ENCODE measurements at places on chromosomes 6 and 20. TPM values are rescaled to one million over a fixed set of nuclear protein-coding genes. Genes with fewer than 3 reads are reported as not detected.
A peak's percentile ranks its signal among the peaks of the same experiment; 100 is the strongest.

TRAM2 gene
- total RNA-seq = 178 TPM

IL20RA gene
- 0.22 TPM for total RNA-seq

MYT1 gene
- total RNA-seq = not detected

TCF21 gene
- not detected for total RNA-seq

PRDM13 gene
- total RNA-seq = not detected

TCP11 gene
- total RNA-seq = not detected

EGFL8 gene
- 14.3 TPM for total RNA-seq

HLA-DRA gene
- not detected for total RNA-seq

MOCS3 gene
- total RNA-seq = 4.3 TPM

COL21A1 gene
- total RNA-seq = 173 TPM

C6orf120 gene
- total RNA-seq = 29.0 TPM

NKX2-2 gene
- total RNA-seq = not detected

HRH3 gene
- not detected for total RNA-seq

MICA gene
- 56.3 TPM for total RNA-seq

CRIP3 gene
- 0.47 TPM for total RNA-seq

GRCh38 chr20:56245761-56246160 lies 2.8 kb upstream of the MC3R start:
- no peaks in the 10 kb centered on the region for H3K4me1 ChIP-seq
- no peak overlapping the region for H3K4me3 ChIP-seq
- H3K27ac ChIP-seq = no peak overlapping the region
- H3K36me3 ChIP-seq = no peaks in the 10 kb centered on the region

DNA sequence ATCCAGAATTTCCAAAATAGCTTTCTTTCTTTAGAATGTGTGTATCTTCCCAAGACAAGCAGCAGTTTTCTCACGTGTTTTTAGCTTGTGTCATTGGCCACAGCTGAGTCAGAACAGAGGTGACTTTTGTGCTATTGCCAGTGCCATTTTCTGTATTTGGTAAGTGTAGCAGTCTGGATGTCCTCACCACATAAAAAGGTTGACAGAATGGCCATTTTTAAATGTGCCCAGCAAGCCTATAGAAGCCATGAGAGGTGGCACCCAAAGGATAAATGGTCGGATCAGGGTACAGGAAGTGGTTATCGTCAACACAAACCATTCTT lies 269.5 kb upstream of the HSF2 start:
- DNase-seq = no peak
- peaks cover 19% of the 10 kb centered on the region for H3K27me3 ChIP-seq
- H3K36me3 ChIP-seq = no peaks in the 10 kb centered on the region
- no peak overlapping the region for H3K27ac ChIP-seq
- H3K4me3 ChIP-seq = no peak overlapping the region

DNA sequence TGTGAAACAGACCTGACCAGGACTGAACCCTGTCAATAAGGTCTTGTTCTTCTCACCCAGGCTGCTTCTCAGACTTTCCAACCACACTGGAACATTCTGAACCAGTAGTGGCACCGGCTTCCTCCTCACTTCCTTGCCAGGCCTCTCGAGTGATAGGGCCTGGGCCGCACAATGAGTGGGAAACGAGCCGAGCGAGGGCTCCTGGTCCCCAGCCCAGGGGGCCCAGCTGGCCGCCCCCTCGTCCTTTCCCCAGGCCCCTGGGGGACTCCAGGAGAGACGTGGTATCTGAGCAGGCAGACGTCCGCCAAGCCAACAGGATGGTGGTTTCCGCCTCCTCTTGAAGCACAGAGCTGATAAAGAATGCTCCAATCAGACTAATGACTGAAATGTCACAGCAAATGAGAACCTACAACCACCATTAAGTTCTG lies 117.9 kb downstream of the GMDS start:
- H3K27me3 ChIP-seq = no peaks in the 10 kb centered on the region
- no peak overlapping the region for H3K4me3 ChIP-seq
- no peak for DNase-seq
- H3K27ac ChIP-seq = no peak overlapping the region
- no peaks in the 10 kb centered on the region for H3K36me3 ChIP-seq

- no peak overlapping the region for H3K4me3 ChIP-seq
- H3K36me3 ChIP-seq = peaks cover 9% of the 10 kb centered on the region
- no peak for DNase-seq
- peak overlapping the region; percentile 66 for H3K27ac ChIP-seq
- H3K27me3 ChIP-seq = no peaks in the 10 kb centered on the region
Measured at GRCh38 chr6:24537082-24537699, 42.4 kb downstream of the ALDH5A1 start.

- no peaks in the 10 kb centered on the region for H3K36me3 ChIP-seq
- no peak for DNase-seq
- H3K27ac ChIP-seq = peak overlapping the region; percentile 55
- H3K4me1 ChIP-seq = peaks cover 38% of the 10 kb centered on the region
- H3K27me3 ChIP-seq = no peaks in the 10 kb centered on the region
Measured at GRCh38 chr6:140844167-140844566, 1288.6 kb upstream of the GJE1 start.

DNA sequence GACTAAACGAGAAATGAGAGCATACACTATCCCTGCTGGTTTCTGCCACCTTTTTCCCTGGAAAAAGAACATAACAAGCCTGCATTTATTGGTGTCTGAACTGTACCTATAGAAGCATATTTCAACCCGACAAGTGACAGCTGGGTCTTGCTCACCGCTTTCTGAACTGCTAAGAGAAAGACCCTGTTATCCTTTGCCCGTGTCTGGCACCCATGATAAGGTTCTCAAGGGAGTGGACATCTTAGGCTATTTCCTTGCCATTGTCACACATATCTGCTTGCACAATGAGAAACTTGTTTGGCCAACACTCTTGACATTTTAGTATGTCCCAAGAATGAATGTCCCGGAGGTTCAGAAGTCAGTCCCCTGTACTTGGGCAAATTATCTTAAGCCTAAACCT lies 19.3 kb downstream of the RIPOR2 start:
- DNase-seq = no peak
- H3K27ac ChIP-seq = no peak overlapping the region
- H3K4me1 ChIP-seq = peaks cover 36% of the 10 kb centered on the region
- H3K27me3 ChIP-seq = no peaks in the 10 kb centered on the region
- H3K4me3 ChIP-seq = no peak overlapping the region

- no peak overlapping the region for H3K4me3 ChIP-seq
- H3K27ac ChIP-seq = no peak overlapping the region
- no peaks in the 10 kb centered on the region for H3K27me3 ChIP-seq
- peaks cover 1% of the 10 kb centered on the region for H3K36me3 ChIP-seq
- DNase-seq = no peak
- H3K4me1 ChIP-seq = peaks cover 17% of the 10 kb centered on the region
Measured at GRCh38 chr6:127486934-127487333, 27.7 kb upstream of the KIAA0408 start.

DNA sequence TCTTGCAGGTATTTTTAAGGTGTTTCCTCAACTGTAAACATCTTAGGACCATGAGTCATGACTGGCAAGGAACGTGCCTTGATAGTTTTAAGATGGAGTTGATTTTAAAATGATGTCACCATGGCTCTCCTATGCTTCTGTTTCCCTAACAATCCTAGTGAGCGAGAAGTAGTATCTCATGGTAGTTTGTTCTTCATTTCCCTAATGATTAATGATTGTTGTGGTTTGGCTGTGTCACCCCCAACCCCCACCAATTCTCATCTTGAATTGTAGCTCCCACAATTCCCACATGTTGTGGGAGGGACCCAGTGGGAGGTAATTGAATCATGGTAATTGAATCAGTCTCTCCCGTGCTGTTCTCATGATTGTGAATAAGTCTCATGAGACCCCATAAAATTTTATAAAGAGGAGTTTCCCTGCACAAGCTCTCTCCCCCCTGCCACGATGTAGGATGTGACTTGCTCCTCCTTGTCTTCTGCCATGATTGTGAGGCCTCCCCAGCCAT lies 16.8 kb upstream of the BNIP5 start:
- H3K27ac ChIP-seq = no peak overlapping the region
- no peaks in the 10 kb centered on the region for H3K36me3 ChIP-seq
- H3K4me3 ChIP-seq = no peak overlapping the region
- peaks cover 3% of the 10 kb centered on the region for H3K27me3 ChIP-seq
- DNase-seq = no peak
- peaks cover 22% of the 10 kb centered on the region for H3K4me1 ChIP-seq

DNA sequence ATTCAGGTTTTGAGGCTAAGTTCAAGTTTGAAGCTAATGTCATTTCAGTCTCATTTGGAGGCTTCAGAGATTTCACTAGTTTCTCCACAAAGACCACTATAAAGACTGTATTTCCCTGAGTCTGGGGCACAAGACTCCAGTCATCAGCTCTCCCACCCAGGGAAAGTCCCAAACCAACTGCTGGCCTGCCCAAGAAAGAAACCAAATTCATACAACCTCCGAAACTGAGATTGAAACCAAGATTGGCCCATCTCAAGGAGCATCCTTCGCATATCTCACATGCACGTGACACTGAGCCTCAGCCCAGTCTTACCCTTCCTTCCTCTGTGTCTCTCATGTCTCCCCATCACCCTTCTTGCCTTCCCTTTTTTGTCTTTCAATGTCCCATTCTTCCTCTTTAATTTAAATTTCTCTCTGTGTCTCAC lies 3.5 kb upstream of the LTA start:
- no peaks in the 10 kb centered on the region for H3K36me3 ChIP-seq
- H3K27me3 ChIP-seq = peaks cover 2% of the 10 kb centered on the region
- no peak overlapping the region for H3K4me3 ChIP-seq
- H3K4me1 ChIP-seq = no peaks in the 10 kb centered on the region
- H3K27ac ChIP-seq = no peak overlapping the region

- peak overlapping the region; percentile 81 for H3K27ac ChIP-seq
- no peak for DNase-seq
- H3K36me3 ChIP-seq = peaks cover under 1% of the 10 kb centered on the region
- H3K27me3 ChIP-seq = no peaks in the 10 kb centered on the region
- no peak overlapping the region for H3K4me3 ChIP-seq
- H3K4me1 ChIP-seq = peaks cover 44% of the 10 kb centered on the region
Measured at GRCh38 chr6:155171747-155172449, 91.9 kb upstream of the CLDN20 start.

- no peak for DNase-seq
- no peak overlapping the region for H3K4me3 ChIP-seq
- H3K36me3 ChIP-seq = no peaks in the 10 kb centered on the region
- H3K27me3 ChIP-seq = peaks cover 13% of the 10 kb centered on the region
- peaks cover 16% of the 10 kb centered on the region for H3K4me1 ChIP-seq
Measured at GRCh38 chr6:106450653-106451052, 90.1 kb downstream of the CRYBG1 start.

DNA sequence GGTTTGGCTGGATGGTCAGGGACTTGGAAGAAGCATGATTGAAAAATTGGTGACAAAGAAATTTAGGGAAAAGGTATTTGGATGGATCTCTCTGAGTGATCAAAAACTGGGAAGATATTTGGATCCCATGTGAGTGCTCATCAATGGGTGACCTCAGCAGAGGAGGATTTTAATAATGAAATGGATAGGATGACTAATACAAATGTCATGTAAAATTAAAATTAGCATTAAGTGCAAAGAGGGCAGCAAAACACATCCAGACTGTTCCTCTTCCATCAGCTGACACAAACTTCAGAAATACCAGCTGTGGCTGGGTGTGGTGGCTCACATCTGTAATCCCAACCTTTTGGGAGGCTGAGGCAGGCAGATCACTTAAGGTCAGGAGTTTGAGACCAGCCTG lies 151.7 kb downstream of the THBS2 start:
- peaks cover 69% of the 10 kb centered on the region for H3K4me1 ChIP-seq
- no peak overlapping the region for H3K4me3 ChIP-seq
- peaks cover 7% of the 10 kb centered on the region for H3K36me3 ChIP-seq
- H3K27ac ChIP-seq = peak overlapping the region; percentile 23
- DNase-seq = no peak
- no peaks in the 10 kb centered on the region for H3K27me3 ChIP-seq

DNA sequence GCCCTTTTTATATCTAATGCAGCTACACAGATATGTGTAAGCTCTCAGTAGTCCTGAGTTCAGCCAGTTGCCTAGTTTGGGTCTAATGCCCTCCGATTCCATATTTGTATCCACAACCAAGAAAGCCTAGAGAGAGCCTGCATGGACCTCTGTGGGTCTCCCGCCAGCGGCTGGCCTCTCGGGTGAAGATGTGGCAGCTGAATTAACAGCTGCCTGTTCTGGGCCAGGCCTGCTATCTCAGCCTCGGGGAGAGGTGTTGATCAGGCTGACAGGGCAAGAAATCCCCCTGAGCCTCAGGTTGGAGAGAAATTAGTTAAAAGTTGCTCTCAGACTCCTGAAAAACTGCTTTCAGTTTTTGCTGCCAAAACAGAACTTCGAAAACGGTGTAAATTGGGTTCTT lies 19.8 kb downstream of the PTK7 start:
- peak; percentile 40 for DNase-seq
- no peaks in the 10 kb centered on the region for H3K36me3 ChIP-seq
- H3K27me3 ChIP-seq = no peaks in the 10 kb centered on the region

DNA sequence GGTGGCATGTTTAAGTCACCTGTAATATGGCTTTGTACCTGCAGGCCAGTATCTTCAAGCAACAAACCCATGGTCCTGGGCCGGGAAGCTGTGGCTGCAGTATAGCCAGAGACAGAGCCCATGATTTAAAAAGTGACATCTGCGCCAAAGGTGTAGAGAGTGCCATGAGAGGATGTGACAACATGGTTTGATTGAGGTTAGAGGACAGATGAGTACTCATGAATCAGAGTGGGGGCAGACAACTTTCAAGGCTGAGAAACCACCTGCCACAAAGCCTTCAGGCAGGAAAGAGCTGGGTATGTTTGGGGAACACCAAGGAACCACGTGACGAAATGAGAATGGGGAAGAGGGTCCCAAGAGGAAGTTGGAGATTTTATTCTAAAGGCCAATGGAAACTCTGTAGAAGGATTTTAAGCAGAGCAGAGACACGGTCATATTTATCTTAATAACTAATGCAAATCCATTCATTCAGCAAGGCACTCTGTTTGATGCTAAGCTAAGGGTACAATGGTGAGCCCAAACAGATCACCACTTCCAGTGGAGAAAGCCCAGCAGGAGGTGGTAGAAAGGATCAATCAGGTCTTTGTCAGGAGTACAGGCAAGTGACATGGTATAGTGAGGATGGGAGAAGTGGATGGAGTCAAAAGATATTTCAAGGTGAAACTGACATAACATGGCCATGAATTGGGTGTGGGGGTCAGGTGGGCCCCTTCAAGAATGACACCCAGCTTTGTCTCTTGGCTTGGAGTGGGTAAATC lies 3.4 kb upstream of the MICAL1 start:
- H3K4me3 ChIP-seq = no peak overlapping the region
- no peak overlapping the region for H3K27ac ChIP-seq
- H3K4me1 ChIP-seq = peaks cover 22% of the 10 kb centered on the region

DNA sequence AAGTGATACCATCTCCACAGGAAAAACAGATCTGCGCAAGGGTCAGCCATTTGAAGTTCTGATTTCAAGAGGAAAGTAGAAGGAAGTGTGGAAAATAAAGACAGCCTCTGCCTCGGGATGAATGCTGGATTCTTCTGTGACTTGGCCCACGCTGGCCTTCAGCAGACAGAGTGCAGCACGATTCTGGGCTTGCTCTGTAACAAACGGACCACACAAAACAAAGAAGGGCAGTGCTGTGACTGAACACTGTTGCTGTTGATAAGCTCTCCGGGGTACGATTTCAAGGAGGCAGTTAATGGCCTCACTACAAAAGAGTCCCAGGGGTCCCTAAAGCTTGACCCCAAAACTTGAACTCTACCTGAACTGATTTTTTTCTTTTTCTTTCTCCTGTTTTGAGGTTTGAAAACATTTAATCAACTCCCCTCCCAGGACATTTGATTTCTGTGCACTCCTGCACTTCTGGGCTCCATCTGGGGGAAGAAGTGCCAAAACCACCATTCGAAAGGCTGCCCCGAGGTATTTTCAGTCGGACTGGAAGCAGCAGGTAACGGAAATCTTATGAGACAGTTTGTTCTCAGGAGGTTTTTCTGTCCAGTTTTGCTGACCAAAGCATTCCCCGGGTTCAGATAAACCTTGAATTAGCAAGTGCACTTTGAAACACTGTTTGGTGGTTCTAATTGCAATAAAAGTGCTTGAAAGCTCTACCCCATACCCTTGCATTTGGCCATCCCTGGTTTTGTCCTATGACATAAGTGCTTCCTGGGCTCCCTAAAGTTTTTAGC lies 189.6 kb downstream of the MYLK4 start:
- no peak overlapping the region for H3K4me3 ChIP-seq
- no peaks in the 10 kb centered on the region for H3K27me3 ChIP-seq
- peaks cover 45% of the 10 kb centered on the region for H3K4me1 ChIP-seq
- H3K36me3 ChIP-seq = no peaks in the 10 kb centered on the region
- H3K27ac ChIP-seq = no peak overlapping the region

All from chondrocyte (in vitro differentiated cells).